ENCODE measurements at places on chromosomes 13 and 19.

DNA sequence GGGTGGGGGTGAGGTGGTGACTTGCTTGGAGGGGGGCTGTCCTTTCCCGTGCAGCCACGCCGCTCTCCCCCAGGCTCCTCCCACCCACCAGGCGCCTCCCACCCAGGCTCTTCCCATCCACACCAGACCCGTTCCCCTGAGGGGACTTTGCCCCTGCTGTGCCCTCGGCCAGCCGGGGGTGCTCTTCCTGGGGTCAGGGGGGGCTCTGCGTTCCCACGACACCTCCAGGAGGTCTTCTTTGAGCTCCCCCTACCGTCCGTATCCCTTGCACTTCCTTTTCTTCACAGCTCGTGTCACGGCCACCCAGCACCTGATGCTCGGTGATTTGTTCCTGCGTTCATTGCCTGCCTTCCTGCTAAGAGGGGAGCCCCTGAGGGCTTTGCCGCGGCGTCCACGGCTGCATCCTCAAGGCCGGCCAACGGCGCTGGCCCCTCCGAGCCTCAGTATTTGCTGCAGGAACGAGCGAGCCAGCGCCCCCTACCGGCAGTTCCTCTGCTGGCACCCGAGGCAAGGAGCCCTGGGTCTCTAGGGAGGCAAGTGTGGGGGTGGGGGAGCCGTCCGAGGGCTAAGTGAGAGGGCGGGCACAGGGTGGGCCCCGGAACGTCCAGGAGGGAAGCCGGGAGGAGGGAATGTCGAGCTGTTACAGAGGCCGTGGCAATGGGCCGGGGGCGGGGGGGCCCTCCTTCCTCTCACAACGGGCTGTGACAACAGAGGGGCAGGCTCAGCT lies 11.8 kb downstream of the LRRC4B start:
- peak; percentile 3 for DNase-seq

DNA sequence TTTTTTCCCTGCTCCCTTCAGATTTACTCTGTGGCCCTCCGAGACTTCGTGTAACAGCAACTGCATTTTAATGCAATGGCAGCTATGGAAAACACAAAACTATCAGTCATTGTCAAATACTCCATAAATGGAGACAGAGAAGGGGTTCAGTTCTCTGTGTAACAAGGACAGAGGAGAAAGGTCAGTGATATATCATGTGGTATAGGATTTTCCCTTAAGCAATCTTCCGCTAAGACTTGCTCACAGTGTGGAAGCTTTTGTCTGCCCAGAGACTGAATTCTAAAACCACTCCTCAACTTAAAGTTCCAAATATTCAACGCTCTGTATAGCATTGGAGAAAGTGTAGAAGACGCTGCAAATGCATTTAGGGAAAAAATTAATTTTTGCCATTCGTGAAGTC lies 111.3 kb upstream of the EDNRB start:
- DNase-seq: no peak

- no peak for DNase-seq
Measured at GRCh38 chr13:112007191-112007590, 59.8 kb upstream of the SOX1 start.

GRCh38 chr19:30093966-30094755 lies 152.1 kb downstream of the URI1 start:
- DNase-seq: no peak

- DNase-seq: no peak
Measured at GRCh38 chr13:79711631-79712030, 230.7 kb downstream of the NDFIP2 start.

- no peak for DNase-seq
Measured at GRCh38 chr19:1855040-1855827, 7.0 kb upstream of the REXO1 start.

- no peak for DNase-seq
Measured at GRCh38 chr13:63093907-63094469, 1678.3 kb upstream of the PCDH20 start.

DNA sequence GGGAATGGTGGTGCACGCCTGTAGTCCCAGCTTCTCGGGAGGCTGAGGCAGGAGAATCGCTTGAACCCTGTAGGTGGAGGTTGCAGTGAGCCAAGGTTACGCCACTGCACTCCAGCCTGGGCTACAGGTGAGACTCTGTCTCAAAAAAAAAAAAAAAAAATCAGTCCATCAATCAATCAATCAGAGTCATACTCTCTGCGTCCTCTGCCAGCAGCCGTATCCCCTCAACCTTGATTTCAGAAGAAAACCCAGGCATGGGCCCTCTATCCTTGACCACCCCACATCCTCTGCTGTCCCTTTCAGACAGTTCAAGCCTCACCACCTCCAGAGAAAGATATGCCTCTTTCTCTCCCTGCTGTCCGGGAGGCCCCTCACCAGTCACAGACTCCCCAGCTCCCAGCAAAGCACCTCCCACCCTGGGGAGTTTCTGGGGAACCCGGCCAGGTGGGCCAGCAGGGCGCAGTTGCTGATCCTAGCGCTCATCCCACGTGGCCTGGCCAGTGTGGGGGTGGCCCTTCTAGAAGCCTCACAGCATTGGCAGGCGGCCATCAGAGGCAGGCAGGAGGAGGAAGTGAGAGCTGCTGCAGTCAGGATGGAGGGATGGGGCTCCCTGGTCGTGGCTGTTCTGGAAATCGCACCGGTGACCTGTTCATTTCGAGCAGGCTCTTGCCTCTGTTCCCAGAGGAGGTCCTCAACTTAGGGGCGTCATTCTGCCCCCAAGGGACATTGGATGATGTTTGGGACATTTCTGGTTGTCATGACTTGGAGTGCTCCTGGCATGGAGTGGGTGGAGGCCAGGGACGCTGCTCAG lies 10.2 kb upstream of the JSRP1 start:
- peak; percentile 31 for DNase-seq

- no peak for DNase-seq
Measured at GRCh38 chr19:53519446-53519845, 18.5 kb upstream of the ZNF331 start.

DNA sequence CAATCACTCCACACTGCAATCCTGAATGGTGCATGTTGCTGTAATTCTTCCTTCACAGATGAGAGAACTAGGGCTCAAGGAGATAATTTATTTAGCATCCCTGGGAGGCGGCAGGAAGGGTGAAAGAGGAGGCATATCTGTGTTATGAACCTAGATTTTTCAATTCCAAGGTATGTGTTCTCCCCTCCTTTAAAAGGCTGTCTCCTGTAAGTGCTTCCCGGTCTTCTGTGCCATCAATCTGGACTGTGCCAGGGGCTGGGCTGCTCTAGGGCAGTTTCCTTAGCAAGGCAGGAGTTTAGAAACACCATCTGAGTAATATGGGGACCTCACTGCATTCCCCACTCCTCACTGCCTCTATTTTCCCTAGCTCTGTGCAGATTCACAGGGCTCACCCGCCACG lies 185.0 kb downstream of the RFC3 start:
- no peak for DNase-seq

GRCh38 chr19:3466635-3467034 lies 13.7 kb downstream of the SMIM24 start:
- no peak for DNase-seq

DNA sequence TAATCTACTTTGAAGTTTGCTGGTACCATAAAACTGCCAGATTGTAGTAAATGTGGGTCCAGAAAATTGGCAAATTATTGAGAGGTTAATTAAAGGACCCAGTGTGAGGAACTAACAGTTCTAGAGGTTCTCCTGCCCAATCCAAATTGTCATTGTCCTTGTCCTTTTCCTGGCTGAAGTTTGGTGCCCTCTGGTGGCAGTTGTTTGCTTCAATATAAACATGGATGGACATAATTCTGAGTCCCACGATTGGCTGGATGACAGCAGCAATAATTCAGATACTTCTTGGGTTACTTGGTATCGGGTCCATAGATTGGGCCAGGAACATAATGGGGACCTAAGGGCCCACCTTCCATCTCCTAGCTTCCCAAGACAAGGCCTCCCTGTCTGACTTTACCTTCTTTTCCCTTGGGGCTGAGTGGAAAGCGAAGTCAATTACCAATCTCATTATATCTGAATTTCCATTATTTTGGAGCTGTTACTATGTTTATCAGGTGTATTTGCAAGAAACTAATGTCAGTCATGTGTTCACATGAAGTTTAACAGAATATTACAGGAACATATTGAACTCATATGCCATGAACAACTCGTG lies 33.8 kb upstream of the GARRE1 start:
- DNase-seq: peak; percentile 60

DNA sequence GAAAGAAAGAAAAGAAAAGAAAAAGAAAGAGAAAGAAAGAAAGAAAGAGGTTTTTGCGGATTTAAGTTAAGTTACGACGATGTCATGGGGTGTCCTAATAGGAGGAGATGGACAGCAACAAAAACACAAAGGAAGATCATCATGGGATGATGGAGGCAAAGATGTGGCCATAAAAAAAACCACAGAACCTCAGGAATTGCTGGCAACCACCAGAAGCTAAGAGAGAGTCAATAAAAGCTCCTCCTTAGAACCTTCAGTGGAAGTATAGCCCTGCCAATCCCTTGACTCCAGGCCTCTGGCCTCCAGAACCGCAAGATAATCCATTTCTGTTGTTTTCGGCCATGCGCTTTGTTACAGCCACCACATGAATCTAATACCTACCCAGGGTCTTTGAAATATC lies 11.5 kb downstream of the PLEKHA4 start:
- no peak for DNase-seq

GRCh38 chr13:50586414-50587083 lies 256.9 kb downstream of the DLEU7 start:
- no peak for DNase-seq

- DNase-seq: no peak
Measured at GRCh38 chr13:88248393-88248792, 577.2 kb downstream of the SLITRK5 start.

- no peak for DNase-seq
Measured at GRCh38 chr19:50819636-50820035, 4.0 kb downstream of the KLK1 start.

DNA sequence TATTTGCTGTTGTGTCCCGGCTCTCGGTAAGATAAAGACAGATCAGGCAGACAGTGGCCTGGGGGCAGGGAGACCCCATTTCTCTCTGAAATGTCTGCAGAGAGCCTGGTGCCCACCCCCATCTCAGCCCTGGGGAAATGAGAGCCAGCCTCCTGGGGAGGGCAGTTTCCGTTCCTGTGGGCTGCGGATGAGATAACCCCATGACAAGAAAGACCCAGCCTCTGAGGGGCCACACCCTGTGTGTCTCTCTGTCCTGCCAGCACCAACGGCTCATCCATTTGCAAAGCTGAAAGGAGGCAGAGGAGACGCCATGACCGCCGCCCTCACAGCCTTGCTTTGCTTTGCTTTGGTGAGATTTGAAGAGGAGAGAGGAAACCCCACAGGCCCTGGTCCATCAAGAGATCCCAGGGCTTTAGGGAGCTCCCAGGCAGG lies 28.1 kb upstream of the KIR3DL3 start:
- DNase-seq: no peak

DNA sequence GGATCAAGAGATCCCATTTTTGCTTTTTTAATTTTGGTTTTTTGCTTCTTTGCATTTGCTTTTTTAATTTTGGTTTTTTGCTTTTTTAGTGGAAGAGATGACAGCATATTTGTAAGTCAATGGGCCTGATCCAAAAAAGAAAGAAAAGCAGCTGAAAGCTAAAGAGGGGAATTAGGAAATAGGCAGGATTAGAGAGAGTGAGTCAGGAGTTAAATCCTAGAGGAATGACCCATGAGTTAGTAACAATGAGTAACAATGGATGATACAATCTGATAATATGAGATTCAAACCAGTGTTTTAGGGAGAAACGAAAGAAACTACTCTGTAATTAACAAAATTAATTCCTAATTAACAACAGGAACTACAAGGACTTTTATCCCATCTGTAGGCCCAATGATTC lies 111.2 kb upstream of the SGCG start:
- DNase-seq: no peak

DNA sequence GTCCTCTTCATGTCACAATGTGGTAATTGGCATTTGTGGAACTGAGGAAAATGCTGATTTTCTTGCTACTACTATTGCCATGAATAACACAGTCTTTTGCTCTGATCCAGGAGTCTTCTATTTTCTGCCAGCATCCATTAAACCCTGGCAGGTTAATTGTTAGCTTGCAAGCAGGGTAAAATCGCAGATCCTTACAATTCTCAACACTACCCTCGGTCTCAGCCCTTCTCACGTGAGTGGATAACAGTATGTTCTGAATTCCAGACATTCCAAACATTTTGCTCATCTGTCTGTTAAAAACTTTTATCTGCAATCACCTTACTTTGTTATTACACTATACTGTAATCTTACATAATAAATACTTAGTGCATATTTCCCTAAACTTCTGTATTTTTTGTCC lies 251.3 kb upstream of the ATXN8OS start:
- DNase-seq: no peak
